ACHN (cell line): ENCODE measurements at places on chromosomes 6 and 20.

DNA sequence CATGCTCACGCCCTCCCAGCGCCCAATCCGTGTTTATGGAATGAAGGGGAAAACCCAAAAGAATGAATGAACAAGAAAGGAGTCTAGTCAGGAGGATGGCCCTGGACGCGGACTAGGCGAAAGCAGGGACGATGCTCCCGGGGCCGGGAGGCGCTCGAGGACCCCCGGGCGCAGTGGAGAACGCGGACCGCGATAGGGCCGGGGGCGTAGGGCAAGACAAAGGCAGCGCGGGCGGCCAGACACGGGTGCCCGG lies 758 bp downstream of the GCLC start:
- DNase-seq = peak; percentile 28

- DNase-seq = no peak
Observed at GRCh38 chr6:78830805-78831204, 36.5 kb upstream of the IRAK1BP1 start.

- DNase-seq = no peak
Observed at GRCh38 chr6:63537201-63537958, 34.9 kb upstream of the LOC128125822 start.

- DNase-seq = no peak
Observed at GRCh38 chr6:150775415-150776203, 89.9 kb upstream of the MTHFD1L start.

- DNase-seq = no peak
Observed at GRCh38 chr6:49299279-49299678, 163.8 kb downstream of the MMUT start.

GRCh38 chr6:42185597-42185996 lies 9.2 kb downstream of the GUCA1B start:
- DNase-seq = no peak

DNA sequence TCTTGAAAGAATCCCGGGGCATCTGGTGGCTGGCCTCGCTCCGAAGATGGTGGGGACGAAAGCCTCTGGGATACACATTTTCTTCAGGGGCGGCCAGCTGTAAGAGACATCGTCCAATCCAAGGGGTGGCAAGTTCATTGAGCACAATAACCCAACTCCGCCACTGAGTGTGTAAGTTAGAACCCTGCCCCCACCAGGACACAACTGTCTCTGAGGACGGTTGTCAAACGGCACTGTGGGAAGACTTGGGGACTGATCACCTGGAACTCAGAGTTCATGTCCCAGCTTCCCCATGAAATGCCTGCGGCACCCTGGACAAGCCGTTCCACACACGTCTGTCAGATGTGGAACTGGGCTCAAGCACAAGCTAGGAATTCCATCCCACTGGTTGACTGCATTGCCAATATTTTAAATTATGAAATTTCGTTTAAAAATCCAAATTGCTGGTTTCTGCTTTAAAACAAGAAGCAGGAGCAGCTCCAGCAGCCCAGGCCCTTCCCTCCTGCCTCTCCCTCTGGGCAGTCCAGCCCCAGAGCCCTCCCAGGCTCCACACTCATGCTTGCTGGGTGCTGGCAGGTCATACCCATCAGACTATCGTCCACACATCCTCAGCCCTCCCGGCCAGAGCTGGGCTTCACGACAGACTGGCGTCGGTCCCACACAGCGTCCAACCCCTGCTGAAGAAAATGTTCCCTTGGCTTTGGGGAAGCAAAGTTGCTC lies 80.9 kb upstream of the AFDN start:
- DNase-seq = no peak

DNA sequence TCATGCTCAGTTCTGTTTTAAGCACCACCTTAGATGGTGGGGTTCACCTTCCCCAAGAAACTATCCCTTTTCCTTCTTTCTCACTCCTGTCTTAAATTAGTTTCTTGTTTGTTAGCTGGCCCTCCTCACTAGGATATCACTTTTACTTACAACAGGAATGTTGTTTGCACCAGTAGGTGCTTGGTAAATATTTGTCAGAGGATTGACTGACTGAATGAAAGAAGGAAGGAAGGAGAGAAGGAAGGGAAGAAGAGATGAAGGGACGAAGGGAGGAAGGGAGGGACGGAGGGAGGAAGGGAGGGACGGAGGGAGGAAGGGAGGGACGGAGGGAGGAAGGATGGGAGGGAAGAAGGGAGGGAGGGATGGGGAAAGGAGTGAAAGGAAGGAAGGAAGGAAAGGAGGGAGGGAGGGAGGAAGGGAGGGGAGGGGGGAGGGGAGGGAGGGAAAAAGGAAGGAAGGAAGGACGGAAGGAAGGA lies 505 bp upstream of the KCNK15 start:
- no peak for DNase-seq

DNA sequence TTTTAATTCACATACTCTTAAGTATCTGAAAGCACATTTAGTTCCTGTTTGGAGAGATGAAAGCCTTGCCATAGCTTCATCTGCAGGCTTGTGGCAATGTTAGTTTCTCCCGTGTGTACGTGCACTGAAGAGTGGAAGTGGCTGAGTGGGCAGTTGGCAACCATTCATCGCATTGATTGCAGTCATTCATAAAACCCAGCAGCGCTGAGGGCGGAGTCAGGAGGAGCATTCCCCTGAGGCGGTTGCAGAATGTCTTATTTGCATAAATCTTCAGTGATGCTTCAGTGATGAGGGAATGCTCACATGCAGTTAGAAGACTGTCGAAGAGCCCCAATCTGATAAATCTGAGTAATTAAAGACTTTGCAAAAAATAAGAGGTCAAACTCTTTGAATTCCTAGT lies 79.1 kb downstream of the RIMS1 start:
- no peak for DNase-seq
